ENCODE measurements at places on chromosomes 5 and 9.

GRCh38 chr9:108469654-108470053 lies 386.1 kb downstream of the ACTL7B start:
- DNase-seq = no peak

DNA sequence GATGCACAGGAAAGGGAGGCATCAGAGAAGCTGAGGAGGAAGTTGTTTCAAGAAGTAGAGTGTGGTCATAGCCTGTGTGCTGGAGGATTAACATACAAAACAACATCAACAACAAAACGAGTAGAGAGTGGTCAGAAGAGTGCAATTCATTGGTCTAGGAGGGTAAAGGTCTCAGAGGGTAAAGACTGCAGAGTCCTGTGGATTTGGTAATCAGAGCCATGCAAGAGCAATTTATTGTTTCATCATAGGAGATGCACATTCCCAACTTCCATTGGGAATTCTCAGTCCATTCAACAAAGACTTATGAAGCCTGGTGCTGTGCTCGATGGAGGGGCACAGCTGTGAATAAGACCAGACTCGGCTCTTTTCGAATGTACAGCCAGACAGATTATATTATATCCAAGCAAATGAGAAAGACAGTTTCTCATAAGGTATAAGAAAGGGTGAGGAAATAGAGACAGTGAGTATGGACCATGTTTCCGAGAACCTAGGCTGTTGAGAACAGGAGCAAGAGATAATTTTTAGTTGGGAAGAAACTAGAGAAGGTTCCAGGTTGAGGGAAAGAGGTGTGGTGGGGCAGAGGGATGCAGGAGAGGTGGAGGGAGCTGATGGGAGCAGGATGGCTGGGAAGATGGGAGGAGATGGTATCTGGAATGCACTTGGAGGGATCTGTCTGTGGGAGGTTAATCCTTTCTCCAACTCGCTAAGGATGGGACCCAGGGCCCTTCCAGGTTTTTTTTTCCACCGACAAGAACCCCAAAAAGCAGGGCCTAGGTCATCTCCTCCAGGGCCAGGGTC lies 7.9 kb upstream of the MYORG start:
- DNase-seq = no peak

DNA sequence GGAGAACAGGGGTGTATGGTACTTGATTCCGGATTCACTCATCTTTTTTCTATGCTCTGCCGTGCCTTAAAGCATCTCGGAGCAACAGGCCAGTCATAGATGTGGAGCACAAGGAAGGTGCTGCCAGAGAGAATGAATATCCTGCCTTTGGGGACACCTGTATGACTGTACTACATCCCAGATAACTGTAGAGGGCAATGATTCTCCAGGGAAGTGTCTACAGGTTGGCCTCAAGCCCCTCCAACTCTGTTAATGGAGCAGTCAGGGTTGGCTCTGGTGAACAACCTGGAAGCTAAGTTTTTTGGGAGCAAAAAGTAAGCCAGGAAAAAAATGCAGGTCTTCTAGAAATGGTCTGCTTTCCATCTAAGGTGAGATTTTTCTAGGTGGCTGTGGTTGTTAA lies 71.0 kb downstream of the NREP start:
- no peak for DNase-seq

- no peak for DNase-seq
Observed at GRCh38 chr9:80437091-80437640, 865.4 kb downstream of the TLE4 start.

GRCh38 chr9:22064957-22065356 lies 55.9 kb upstream of the CDKN2B start:
- DNase-seq = no peak

GRCh38 chr5:172144291-172144815 lies 43.7 kb downstream of the STK10 start:
- peak; percentile 87 for DNase-seq

GRCh38 chr5:165304193-165304827 lies 1798.9 kb downstream of the MAT2B start:
- no peak for DNase-seq
